ENCODE measurements at places on chromosomes 2 and 18.

DNA sequence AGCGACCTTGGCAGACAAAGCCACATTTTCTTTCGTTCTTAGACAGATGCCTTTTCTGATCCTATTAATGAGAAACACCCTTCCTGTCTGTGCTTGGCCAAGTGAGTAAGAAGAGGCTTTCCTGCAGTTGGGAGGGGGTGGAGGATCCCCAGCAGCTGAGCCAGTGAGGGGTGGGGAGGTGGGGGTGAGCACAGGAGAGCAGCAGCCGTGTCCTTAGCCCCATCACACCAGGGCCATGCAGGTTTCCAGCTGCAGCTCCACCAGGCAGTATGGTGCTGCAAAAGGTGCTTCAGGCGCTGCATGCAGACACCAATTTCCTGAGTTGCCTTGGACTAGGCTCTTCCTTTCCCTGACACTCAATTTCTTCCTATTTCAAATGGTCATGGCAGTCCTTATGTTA is 123.3 kb upstream of the SIX2 start:
- peak; percentile 18 for DNase-seq

GRCh38 chr2:236990552-236990951 is 95.1 kb upstream of the COPS8 start:
- no peak for DNase-seq

DNA sequence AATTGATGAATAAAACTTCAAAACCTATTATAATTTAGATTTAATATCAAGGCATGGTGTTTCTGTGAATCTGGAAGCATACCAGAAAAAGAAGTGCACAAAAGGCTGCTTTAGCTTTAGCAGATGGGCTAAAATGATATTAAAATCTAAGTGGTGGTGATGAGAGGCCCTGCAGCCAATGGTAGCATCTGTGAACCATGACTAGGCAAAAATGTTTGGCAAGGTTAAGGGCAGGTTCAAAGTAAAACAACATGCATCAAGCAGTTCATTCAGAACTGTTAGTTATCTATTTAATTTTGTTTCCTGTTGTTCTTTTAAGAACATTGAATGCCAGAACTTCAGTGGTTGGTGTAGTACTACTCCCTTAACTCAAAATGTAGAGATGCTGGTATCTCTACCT is 1736.9 kb upstream of the CELF4 start:
- DNase-seq: no peak

DNA sequence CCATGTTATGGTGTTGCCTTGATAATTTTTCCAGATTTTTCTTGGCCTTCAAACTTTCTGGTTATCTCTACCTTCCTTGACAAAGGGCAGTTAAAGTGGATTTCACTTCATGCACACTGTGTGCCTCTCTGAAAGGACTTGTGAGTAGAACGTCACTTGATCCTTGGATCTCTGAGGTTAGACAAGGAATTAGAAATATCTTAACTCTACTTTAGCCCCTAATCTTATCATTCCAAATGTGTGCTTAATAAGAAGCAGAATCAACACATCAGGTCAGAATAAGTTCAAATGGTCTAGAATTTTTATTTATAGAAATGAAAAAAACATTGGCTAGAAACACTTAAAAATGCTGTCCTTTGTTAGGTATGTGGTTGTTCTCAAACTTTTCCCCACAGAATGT is 205.7 kb downstream of the TPGS2 start:
- no peak for DNase-seq

DNA sequence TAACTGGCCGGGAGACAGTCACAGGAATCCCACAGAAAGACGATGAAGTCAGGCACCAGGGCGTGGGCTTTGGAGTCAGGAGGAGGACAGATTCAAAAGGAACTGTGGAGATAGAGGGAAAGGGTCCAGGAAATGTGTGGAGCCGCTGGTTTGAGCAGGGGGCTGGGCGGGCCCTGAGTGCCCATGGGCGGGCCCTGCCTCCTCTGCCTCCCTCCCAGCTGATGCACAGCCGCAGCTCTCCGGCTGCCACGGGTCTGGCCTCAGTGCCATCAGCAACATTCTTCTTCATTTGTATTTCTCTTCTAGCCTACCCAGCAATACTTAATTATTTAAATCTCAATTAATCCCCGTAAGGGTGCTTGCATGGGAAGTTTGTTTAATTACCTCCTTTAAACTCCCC is 432.3 kb downstream of the NBAS start:
- no peak for DNase-seq

GRCh38 chr2:231711677-231712450 is 3.5 kb downstream of the PTMA start:
- DNase-seq: no peak

- DNase-seq: no peak
Measured at GRCh38 chr2:3264010-3264744, 113.4 kb downstream of the EIPR1 start.

DNA sequence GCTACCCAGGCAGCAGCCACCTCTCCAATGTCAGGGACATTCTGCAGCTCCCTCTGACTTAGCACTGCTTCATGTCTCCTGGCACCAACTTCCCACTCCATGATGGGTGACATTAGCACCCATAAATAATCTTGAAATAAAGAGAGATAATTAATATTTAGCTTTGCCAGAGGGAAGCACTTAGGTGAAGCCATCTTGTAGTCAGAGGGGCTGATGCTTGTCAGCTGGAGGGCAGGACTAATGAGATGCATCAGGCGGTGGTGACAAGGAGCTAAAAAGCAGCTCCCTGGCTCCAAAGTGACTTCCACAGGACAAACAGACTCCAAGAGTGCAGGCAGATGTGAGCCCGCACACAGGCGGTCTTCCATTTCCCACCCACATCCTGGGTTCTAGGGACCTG is 153.0 kb upstream of the ID2 start:
- no peak for DNase-seq

DNA sequence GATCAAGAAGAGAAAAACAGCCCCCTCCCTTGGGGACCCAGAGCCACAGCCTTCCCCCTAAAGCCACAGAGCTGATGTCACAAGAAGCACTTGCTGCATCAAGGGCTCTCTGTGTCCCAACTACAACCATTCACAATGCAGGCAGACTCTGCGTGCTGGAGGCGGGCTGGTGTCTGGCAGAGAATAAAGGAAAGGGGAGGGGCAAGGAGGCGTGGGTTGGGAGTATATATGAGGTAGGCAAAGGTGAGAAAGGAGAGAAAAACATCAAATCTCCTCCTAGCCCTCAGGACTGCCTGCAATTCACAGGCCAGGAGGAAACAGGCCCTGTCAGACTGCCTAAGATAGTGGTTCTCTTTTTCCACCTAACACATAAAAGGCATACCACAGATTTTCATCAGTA is 48.8 kb upstream of the IHH start:
- no peak for DNase-seq

GRCh38 chr18:27749194-27749593 is 427.7 kb downstream of the CDH2 start:
- no peak for DNase-seq

GRCh38 chr2:62587592-62587991 is 81.6 kb upstream of the TMEM17 start:
- DNase-seq: no peak

GRCh38 chr2:231701456-231702373 is 6.6 kb upstream of the PTMA start:
- DNase-seq: no peak

DNA sequence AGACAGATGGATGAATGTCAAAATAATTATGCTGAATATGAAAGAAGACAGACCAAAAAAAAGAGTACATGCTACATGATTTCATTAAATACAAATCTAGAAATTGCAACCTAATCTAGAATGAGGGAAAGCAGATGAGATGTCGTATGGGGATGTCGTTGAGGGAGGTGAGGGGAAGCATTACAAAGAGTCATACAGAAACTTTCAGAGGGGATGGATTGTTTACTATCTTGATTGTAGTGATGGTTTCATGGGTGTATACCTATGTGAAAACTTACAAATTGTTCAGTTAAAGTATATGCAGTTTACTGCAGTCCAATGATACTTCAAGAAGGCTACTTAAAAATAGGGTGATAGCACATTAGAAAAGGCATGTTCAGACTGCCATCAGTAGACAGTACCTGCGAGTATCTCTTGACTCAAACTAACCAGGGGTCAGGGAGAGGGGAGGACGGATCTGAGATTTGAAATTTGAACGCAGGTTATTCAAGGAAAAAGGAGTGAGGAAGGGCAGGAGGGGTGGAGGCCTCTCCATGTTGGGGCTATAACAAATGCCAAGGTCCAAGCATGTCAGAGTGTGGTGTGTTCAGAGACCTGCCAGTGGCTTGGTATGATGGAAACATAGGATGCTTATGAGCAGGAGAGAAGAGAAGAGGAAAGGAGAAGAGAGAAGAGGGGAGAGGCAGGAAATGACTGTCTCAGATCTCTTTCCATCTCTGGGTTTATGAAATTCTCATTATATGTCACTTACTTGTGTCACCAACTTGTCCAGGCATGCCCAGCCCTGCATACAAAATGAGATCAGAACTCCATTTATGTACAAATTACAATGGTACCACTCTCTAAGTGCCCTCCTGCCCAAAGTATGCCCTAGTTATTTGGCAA is 257.3 kb upstream of the CXCR4 start:
- no peak for DNase-seq

- peak; percentile 10 for DNase-seq
Measured at GRCh38 chr2:232292395-232293154, 86.0 kb upstream of the ALPP start.

DNA sequence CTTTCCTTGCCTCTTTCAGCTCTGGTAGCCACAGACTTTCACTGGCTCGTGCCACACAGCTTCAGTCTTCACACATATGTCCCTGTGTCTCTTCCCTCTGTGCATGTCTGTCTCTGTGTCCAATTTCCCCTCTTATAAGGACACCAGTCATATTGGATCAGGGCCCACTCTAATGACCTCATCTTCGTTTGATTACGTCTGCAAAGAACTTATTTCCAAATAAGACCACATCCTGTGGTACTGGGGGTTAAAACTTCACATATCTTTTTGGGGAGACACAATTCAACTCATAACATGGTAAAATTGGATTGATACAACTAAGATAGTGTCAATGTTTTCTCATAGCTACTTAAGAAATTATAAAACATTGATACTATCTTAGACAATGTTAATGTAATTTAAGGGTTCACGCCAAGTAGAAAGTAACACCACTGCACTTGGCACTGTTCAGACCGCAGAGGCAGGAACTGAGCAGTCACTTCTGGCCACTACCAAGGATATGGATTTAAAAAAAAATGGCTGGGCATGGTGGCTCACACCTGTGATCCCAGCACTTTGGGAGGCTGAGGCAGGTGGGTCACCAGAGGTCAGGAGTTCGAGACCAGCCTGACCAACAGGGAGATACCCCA is 119.6 kb upstream of the EPAS1 start:
- no peak for DNase-seq

DNA sequence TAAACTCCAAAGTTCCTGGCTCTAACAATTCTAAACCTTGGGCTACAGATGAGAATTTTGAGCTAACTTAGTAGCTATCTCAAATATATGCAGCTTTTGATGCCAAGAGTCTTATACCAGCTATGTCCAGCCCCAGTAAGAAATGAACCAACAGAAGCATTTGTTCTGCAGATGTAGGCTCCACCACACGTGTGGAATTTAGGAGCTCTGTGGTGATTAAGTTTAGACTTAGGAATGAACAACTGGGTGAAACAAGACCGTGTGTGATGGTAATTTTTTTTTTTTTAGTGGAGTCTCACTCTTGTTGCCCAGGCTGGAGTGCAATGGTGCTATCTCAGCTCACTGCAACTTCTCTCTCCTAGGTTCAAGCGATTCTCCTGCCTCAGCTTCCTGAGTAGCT is 179.7 kb downstream of the ANKRD30B start:
- DNase-seq: no peak

GRCh38 chr2:189866296-189866695 is 82.0 kb downstream of the PMS1 start:
- DNase-seq: no peak

- no peak for DNase-seq
Measured at GRCh38 chr18:62118328-62118727, 68.5 kb downstream of the PIGN start.

DNA sequence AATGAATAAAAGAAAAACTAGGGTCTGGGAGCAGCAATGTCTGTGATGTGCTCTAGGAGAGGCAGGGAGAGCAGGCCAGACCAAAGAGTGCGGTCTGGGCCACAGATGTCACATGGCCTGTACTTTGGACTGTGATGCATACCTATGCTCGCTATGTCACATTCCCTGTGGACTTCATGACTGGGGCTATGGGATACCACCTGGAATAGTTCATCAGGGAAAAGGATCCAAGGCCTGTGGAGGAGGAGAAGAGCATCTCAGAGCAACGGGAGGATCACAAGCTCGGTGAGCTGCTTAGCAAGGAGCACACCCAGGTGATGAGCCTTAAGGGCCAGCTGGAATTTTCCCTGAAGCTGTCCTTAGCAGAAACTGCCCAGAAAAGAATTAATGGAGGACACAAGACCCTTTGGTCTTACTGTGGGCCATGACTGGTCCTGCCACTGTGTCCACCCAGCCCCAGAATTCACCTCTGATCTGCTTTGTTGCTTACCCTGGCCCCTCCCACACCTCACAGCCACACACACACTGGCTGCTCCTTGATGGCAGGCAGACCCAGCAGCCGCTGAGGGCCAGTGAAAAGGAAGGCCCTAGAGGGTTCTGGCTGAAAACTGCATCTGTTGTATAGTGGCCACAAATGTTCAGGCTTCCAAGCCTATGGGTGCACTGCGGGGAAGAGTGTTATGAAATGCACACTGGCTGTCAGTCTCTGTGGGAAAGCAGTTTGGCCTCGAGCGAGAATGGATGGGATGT is 25.3 kb upstream of the GCC2 start:
- no peak for DNase-seq

GRCh38 chr18:26999797-27000196 is 134.3 kb upstream of the AQP4 start:
- no peak for DNase-seq

GRCh38 chr2:29747786-29748470 is 173.5 kb downstream of the ALK start:
- DNase-seq: peak; percentile 95

DNA sequence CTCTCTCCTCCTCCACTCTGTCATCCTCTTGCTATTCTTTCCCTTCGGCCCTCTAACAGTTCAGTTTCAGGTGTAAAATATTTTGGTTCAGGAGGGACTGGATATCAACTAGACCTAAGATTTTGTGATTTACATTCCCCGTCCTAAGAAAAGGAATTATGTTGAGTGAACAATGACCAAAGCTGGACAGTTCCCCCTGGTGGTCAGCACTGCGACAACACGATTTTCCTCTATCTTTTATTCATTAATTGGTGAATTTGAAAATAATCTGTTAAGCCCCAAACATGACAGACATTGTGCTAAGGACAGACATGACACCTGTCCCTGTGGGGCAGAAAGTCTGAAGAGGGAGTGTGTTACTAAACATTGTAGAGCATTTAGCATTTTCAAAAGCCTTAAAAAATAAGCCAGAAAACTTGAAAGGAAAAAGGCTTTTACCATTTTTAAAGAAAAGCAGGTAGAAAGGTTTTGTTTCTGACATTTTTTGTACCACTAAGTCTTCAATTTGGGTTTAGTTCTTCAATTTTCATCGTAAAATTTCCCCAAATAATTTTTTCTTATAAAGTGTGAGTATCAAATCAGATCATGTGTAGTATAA is 28.4 kb upstream of the GTF2A1L start:
- peak; percentile 49 for DNase-seq
